ENCODE measurements at places on chromosomes 2 and 18.

DNA sequence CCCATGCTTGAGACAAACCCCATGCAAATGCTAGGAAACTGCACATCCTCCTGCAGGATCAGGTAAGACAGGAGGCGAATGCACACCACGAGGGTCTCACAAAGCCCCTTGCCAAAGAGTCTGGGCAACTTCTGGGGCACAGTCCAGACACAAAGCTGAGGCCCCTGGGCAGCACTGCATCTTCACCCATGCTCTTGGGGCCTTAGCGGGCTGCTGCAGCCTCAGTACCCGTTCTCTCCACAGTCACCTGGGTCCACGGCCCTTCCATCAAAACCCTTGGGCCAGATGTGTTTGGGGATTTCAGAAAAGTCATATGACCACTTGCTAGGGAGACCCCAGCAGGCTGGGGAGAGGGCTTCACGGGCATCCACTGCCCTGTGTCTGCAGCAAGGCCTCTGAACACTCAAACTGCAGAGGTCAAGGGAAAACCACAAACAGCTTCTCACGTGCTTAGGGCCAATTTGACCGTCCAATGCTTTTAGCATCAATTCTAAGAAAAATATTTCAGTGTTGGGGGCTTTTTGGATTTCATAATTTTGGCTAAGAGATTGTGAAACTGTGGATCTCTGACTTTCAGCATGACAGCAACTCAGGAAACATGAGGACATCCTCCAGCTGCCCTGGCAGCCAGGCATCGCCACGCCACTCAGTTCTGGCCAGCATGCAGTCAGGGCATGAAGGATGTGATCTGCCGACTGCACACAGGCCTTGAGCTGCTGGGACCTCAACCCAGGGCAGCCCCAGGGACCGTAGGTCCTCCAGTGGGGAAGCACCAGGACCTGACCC, 20.0 kb downstream of the PASK start:
- DNase-seq: no peak

DNA sequence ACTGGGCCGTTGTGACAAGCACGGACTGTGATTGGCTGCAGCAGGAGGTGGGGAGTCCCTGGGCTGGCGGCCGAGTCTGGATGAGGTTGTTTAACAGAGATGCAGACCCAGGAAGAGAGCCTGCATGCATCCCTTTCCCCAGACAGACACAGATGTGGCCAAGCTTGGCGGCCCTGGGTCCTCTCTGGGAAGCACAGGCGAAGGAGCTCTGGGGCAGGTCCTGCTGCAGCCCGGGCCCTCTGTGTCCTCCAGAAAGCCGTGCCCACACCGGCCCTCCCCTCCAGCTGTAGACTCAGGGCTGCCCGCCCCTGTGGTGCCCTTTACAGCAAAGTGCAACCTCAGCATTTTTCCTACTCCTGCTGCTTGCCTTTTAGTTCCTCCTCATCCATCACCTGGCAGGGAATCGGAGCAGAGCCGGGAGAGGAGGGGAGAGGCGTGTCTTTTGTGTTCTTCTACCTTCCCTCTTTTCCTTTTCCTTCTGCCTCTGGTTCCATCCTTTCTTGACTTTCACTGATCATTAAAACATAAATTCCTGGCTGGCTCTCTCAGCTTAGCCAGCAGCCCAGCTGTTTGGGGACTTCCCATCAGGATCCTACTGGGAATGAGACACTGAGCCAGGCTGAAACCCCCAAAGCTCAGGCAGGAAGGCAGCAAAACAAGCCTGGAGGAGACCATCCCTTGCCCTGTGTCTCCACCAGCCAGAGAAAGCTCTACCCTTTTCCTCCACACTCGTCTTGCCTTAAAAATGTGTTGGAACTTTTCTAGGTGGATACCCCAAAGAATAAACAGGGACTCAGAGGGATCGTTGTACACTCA, 75.0 kb downstream of the CTIF start:
- peak; percentile 82 for DNase-seq

GRCh38 chr2:159215116-159215515, 71.4 kb downstream of the WDSUB1 start:
- DNase-seq: no peak

DNA sequence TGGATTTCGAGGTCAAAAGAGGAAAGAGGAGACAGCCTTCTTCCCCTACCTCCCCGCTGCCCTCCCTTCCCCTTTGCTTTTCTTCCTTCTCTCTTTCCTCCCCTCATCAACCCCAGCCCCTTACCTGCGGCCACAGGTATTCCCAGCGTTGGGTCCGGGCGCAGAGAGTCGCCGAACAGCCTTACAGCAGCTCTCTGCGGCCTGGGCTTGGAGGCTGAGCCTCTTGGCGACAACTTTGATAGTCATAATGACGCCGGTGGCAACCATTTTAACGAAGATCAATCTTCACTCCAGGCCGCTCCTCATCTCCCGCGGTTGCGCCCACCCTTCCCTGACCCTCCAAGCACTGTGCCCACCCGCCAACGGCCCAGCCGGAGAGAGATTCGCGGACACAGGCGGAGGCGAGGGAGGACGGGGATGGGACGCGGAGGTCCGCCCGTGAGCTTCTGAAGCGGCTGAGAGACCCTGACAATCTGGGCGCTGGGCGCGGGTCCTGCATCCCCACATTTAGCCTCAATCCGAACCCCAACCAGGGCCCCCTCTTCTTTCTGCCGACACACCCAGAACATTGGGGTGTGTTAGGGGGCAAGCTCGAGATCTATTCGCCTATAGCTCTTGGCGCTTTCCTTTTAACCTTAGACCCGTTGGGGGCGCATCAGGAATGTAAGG, 1.5 kb upstream of the EVX2 start:
- no peak for DNase-seq

- DNase-seq: no peak
Observed at GRCh38 chr18:21826196-21826595, 85.6 kb downstream of the MIB1 start.

DNA sequence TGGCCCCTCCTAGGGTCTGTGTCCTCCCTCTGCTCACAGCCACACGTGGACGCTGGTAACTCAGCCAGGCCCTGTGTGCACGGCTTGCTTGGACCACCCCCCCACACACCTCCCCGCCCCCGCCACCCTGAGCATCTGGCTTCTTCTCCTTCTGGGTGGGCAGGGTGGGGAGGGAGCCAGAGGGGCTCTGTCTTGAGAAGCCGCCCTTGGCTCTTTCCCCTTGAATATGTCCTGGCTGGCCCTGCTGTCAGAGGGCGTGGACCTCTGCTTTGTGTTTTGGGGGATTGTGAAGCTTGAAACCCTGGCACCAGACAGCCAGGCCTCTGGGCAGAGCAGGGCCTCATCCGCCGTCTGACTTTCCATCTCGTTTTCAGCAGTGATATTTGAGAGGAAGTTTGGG, 72.1 kb downstream of the GLI2 start:
- DNase-seq: no peak

DNA sequence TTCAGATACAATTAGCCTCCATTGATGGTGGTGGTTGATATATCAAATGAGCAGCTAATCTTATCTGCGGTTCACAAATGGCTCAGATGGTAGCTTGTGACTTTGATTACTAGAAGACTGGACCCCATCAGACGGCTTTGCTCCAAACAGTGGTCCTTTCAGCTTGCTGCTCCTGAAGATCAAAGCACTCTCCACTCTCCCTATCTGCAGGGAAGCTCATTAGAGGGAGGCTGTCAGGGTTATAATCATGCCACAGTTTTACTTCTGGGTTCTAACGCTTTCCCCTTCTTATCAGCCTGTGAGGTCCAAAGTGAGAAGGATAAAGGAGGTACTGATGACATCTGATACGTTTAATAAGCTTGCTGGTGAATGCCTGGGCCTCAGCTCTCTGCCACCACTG, 247.1 kb upstream of the NT5C1B start:
- DNase-seq: no peak

DNA sequence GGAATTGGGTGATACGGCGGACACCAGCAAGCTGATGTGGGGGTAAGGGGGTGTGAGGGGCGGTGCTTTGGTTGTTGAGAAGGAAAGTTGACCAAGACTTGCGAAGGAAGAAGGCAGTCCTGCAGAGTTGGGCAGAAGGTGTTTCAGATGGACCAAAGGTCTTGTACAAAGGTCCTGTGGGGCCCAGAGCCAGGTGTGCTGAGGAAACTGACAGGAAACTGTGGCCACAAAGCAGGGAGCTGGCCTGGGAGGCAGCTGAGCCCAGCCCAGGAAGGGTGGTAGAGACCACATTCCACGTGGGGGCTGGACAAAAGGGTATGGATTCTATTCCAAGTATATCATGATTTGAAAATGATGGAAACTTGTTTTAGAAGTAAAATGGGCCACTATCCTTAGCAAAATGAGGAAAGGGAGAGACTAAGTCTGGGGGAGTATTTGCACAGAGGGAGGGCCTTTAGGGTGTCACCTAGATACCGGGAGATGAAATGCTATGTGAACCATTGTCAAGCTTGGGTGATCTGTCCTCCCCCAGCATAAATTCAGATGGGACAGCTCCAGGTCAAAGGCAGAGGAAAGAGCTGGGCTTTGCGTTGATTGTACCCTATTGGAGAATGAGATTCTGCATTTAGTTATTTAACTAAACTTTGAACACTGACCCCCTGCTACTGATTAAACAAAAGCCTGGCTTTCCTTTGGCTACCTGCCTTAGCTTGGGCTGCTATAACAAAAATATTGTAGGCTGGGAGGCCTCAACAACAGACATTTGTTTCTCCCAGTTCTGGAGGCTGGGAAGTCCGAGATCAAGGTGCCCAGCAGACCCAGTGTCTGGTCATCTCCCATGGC, 4.3 kb upstream of the EDAR start:
- DNase-seq: no peak

DNA sequence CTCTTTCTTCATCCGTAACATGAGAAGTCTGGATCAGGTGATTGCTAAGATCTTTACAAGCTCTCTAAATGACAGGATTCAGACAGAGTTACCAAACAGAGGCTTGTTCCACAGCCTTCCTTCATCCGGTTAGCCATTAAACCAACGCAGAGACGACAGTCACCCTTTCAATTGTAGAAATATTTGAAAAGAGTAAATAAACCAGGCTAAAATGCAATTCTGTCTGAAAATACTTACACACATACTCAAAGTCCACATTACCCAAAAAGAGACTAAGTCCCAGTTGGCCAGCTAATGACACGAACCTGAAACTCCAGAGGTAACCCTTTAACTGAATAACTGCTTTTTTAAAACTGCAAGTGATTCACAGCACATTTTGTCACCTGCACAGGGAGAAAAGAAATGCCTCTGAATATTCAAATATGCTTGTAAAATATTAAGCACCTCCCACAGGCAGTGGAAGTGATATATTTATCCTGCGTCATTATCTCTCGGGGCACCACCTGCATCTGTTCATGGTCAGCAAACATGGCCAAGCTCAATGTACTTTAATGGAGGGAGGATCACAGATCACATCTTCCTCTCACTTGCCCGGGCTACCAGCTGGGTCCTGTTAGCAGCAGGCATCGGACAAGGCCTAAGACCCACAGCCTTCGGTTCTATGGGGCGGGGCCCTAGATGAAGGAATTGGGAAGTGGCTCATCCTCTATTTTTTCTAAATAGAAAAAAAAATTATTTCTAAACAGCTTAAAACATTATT, 38.8 kb upstream of the DNER start:
- no peak for DNase-seq

- peak; percentile 82 for DNase-seq
Observed at GRCh38 chr2:20593072-20594034, 57.5 kb downstream of the HS1BP3 start.

- no peak for DNase-seq
Observed at GRCh38 chr18:76643199-76643598, 148.2 kb upstream of the ZNF516 start.

DNA sequence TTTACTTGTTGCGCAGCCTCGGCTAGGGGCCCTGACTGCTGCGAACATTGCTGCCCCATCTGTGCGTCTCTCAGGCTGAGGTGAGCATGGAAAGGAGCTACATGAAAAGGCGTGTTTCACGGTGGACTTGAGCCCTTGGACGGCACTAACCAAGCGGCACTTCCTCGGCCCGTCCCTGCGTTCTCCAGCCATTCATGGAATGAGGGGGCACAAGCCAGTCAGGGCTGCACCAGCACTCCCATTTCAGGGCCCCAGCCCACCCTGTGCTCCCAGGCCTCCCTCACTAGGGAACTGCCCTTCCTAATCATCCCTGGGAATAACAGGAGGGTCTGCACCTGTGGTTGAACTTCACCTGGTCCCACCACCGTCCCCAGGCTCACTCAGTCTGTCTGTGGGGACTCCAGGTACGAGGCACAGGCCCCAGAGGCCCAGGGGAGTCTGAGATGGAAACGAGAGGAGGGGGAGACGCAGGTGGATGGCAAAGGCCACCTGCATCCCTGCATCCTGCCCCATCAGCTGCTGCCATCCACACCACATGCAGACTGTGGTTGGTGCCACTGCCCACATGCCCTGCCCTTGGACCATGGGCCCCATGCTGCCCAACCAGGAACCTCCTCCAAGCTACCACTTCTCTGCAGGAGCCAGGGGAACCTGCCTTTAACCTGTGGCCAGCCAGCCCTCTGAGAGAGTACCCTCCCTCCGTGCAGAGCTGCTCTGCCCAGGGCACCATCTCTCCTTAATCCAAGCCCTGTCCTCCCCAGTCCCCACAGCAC, 99.7 kb downstream of the EIPR1 start:
- DNase-seq: peak; percentile 5

- no peak for DNase-seq
Observed at GRCh38 chr2:71410696-71411095, 42.7 kb upstream of the DYSF start.

GRCh38 chr2:203673933-203674332, 32.5 kb upstream of the CD28 start:
- no peak for DNase-seq

- DNase-seq: no peak
Observed at GRCh38 chr2:148124271-148124670, 103.4 kb downstream of the MBD5 start.

DNA sequence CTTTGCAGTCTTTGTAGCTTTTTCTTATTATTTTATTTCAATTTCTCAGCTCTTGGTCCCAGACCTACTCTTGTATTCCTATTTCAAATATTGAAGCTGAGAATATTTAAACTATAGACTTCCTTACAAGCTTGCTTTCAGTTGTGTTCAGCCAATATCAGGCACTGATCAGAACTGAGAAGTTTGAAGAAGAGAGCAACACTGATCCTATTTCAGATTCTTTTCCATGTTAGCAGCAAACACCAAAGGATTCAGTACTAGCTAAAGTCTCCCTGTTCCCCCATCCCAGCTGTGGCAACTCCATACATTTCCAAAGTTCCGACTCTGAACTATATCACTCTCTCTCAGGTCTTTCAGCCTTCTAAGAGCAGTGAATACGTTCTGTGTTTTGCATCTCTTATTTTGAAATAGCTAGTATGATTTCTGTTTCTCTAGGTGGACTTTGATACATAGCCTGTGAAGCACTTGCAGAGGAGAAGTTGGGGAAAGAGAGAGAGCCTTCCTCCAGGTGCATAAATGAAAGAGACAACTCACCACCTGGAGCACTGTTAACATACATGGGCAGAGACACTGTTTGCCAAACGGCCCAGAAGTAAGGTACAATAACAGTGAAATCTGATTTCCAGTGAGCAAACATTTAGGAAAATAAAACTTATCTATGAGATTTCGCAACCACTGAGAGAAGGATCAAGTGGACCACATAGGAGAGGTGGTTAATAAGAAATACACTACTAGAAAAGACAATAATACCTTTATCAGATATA, 135.0 kb upstream of the ZNF804A start:
- no peak for DNase-seq

- no peak for DNase-seq
Observed at GRCh38 chr2:196219671-196220070, 48.3 kb upstream of the STK17B start.

- DNase-seq: no peak
Observed at GRCh38 chr2:146527166-146527565, 1317.7 kb upstream of the ACVR2A start.
